Eye (tissue), 1 donor: ENCODE measurements at places on chromosomes 5 and 9.

GRCh38 chr9:114307899-114308267 lies 15.0 kb upstream of the ORM1 start:
- no peak for DNase-seq

DNA sequence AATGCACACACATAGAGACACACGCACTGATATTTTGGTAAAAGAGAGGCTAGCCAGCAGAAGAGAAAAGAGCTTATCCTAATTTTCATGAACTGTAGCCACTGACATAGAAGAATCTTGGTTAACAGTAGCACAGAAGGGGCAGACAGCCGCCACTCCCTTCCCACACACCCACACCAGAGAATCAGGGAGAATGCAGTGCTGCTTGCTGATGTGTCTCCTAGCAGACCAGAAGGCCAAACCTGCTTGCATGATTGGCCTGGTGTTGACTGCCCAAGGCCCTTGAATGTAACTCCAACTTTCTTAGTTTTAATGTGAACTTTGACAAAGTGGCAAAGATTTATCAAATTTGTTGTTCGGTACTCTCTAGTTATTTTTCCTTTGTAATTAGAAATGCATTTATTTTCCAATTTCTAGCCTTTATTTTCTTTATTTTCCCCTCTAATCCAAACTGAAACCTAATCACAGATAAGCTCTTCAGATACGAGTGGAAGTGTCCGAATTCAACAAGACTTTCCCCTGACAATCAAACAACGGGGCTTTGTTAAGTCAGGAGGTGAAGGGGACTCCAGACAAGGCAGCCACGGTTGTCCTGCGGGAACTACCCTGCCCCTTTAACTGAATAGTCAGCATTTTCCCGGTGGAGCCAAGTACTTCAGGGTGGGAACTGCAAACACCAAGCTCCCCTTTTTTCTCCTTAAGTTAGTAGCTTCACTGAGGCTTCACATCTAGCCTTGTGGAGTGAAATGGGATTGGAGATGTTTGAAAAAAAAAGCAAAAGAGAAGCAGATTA lies 81.9 kb upstream of the CTSL start:
- no peak for DNase-seq

DNA sequence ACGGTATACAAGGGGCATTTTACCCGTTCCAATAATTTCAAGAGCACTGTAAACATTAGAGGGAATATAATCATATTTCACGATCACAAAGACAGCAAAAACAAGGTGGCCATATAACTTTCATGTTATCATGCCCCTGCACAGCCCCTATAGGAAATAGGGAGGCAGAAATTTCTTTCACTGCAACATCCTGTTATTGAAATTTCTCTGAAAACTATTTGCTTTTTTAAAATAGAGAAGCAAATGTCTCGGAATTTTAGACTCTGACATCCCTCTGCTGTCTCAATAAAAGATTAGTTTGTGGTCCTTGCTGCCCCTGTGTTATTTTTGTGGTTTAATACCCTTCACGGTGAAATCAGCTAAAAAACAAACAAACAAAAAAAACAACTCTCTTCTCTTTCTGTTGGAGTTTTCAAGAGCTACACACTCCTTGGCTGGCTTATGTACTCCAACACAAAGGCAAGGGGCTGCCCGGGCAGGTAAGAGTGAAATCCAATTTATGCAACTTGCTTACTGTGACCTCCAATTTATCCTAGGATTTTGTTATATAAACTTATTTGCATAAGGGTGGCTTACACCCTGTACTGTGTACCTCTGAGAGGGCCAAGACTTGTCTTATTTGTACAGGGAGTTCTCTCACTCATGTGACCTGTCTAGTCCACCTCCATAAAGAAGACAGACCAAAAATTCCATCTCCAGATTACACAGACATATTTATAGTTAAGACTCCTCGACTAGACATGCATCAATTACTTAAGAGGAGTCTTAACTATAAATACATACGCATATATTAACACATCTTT lies 223.6 kb downstream of the MLLT3 start:
- no peak for DNase-seq

- no peak for DNase-seq
Measured at GRCh38 chr9:135613946-135614805, 25.2 kb downstream of the GLT6D1 start.

DNA sequence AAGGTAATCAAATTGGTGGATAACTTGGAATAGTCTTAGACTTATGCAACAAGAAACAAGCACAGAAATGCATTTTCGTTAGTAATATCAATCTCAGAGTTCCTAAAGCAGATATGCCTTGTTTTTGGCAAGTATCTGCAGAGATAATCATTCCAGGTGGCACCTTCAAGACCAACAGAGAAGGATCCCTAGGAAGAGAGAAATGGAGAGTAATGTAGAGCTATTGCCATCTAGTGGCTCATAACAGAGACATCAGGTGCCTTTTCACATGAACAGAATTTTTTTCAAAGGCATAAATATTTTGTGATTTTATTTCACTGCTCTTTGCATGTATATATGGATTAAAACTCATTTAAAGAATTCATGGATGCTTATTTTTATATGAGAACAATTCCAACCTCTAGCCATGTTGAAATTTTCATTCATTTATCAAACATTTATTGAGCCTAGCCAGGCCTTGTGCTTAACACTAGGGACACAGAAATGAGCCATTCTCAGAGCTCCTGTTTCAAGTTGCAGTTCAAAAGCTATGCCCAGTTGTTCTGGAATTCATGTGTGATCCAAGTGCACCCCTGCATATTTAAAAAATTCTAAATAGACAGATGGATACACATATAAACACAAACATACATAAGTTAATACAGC lies 117.5 kb upstream of the OR13F1 start:
- DNase-seq = peak; percentile 75

GRCh38 chr9:79000230-79001002 lies 571.3 kb upstream of the TLE4 start:
- no peak for DNase-seq

- DNase-seq = no peak
Measured at GRCh38 chr9:89788434-89788833, 183.6 kb downstream of the GADD45G start.

DNA sequence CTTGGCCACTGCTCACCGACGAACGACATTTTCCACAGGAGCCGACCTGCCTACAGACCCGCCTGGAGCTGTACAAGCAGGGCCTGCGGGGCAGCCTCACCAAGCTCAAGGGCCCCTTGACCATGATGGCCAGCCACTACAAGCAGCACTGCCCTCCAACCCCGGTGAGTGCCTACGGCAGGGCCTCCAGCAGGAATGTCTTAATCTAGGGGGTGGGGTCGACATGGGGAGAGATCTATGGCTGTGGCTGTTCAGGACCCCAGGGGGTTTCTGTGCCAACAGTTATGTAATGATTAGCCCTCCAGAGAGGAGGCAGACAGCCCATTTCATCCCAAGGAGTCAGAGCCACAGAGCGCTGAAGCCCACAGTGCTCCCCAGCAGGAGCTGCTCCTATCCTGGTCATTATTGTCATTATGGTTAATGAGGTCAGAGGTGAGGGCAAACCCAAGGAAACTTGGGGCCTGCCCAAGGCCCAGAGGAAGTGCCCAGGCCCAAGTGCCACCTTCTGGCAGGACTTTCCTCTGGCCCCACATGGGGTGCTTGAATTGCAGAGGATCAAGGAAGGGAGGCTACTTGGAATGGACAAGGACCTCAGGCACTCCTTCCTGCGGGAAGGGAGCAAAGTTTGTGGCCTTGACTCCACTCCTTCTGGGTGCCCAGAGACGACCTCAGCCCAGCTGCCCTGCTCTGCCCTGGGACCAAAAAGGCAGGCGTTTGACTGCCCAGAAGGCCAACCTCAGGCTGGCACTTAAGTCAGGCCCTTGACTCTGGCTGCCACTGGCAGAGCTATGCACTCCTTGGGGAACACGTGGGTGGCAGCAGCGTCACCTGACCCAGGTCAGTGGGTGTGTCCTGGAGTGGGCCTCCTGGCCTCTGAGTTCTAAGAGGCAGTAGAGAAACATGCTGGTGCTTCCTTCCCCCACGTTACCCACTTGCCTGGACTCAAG lies 1.5 kb downstream of the CSF2 start:
- DNase-seq = no peak

DNA sequence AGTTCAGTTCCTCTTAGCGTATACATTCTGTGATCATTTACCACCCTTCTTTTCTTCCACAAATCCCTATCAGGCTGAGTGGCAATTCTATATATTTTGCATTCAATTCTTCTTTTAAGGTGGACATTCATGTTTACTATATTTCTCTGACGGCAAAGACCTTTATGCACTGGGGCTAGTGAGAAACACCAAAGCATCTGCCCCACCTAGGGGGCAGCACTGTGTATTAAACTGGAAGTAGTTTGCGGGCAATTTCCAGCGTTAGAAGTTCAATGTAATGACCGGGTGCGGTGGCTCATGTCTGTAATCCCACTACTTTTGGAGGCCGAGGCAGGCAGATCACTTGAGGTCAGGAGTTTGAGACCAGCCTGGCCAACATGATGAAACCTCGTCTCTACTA lies 27.9 kb upstream of the FBXL7 start:
- DNase-seq = no peak

DNA sequence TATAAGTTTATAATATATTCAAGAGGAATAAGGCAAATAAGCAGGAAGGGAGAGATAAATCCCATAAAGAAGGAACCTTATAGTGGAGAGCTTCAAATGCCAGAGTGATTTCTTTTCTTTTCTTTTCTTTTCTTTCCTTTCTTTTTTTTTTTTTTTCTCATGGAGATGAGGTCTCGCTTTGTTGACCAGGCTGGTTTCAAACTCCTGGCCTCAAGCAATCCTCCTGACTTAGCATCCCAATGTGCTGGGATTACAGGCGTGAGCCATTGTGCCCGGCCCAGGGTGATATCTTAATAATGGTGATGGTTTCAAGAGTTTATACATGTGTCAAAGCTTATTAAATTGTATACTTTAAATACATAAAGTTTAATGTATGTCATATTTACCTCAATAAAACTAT lies 19.6 kb upstream of the FOCAD start:
- DNase-seq = no peak

DNA sequence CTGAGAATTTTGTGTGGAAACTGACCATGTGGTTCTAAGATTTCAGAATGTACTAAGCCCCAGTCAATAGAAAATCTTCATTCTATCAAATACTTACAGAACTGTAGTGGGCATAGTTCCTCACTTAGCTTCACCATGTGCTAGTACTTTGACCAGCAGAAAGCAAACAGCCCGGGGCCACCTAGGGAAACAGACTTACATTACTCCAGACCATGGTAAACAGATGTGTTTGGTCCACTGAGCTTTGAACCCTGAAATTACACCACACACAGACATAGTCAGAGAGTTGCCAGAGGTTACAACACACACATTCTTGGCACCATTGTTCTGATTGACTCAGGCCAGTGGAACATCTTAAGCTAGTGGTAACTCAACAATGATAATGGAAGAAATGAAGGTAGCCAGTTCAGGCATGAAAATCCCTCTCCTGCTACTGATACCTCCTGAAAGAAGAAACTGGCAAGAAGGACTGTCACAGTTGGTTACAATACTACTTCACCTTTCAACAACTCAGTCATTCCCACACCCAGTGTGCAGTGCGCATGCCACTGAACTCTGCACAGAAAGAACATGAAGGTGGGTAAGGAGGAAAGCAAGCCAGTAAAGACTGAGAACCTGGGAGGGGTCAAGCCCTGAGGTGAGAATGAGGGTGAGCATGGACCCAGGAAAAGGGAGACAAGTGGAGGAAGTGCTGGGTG lies 18.7 kb upstream of the LECT2 start:
- DNase-seq = no peak

DNA sequence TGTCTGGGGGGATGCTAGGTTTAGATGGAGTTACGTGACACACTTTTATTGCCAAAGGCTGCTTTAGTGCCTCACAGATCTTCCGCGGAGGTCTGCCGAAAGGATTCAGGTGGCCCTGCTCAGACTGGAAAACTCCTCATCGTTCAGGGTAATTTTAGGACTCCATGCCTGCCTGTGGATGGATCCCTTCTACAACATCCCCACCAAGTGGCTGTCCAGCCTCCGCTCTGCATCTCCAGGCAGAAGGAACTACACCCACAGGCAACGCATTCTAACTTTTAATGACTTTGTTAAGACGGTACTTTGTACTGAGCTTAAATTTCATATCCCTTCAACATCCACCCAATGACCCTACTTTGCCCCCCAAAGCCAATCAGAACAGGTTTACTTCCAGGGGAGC lies 29.4 kb downstream of the ATPSCKMT start:
- DNase-seq = no peak

GRCh38 chr5:5221724-5222123 lies 81.6 kb downstream of the ADAMTS16 start:
- peak; percentile 5 for DNase-seq

GRCh38 chr9:94084314-94084713 lies at the start of gene PTPDC1:
TSS of gene PTPDC1 (plus strand) at chr9:94084464. CDS start at chr9:94084531, 67 bp downstream.
- DNase-seq = peak; percentile 83

- no peak for DNase-seq
Measured at GRCh38 chr5:75381456-75381855, 44.4 kb downstream of the HMGCR start.

DNA sequence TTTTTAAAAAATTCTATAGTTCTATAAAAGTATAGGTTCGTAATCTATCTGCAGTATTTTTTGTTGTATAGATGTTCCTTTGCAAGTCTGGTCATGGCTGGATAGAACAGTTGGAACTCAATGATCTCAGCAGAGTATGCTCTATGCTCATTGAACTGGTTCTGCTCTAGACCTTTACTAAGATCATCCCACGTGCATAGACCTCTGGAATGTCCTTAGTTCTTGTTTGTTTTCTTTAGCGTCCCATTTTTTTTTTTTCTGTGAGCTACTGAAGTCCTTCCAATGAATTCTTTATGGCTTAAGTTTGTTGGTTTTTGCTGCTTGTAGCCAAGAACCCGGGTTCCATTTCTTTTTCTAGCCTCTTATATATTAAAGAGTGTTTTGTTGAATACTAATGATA lies 3.5 kb downstream of the TMEM38B start:
- DNase-seq = no peak

GRCh38 chr5:579746-580366 lies 32.3 kb upstream of the CEP72 start:
- no peak for DNase-seq

- no peak for DNase-seq
Measured at GRCh38 chr9:98596486-98596885, 112.2 kb downstream of the GABBR2 start.

DNA sequence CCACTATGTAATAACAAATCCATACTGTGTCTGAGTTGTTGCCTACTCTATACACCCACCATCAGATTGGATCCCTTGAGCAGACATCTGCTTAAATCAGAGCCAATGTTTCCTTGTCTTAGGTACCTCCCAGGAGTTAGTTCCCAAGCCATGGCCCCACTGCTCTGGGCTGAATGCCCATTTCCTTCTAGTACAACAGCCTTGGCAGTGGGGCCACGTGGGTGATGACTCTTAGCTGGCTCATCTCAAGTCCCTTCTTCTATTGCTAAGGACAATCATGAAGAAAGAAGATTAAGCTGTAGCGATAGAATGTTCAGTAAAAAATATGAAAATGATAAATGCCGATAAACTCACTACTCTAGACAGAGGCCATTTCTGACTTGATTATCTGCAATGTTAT lies 16.6 kb downstream of the PTGR1 start:
- no peak for DNase-seq

- peak; percentile 68 for DNase-seq
Measured at GRCh38 chr5:14685757-14686156, 21.2 kb downstream of the OTULIN start.

- DNase-seq = peak; percentile 76
Measured at GRCh38 chr9:12425878-12426864, 267.0 kb upstream of the TYRP1 start.
